ENCODE measurements at places on chromosomes 1 and 21.

- no peak for DNase-seq
Observed at GRCh38 chr1:33402206-33402605, 28.7 kb downstream of the PHC2 start.

- DNase-seq: no peak
Observed at GRCh38 chr21:32099812-32100416, 178.9 kb downstream of the MIS18A start.

DNA sequence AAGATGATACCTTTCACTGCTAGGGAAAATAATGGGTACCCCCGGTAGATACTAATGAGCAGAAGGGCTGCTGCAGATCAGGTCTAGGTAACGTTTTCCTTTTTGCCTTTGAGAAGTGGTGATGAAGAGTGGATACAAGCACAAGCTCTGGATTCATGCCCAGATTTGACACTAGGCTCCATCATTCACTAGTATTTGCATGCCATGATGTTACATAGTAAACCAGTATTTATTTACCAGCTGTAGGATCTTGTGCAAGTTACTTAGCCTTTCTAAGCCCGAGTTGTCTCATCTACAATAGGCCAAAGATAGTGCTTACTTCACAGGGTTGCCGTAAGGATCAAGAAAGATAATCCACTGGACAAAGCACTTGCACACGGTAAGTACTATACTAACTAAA is 14.2 kb downstream of the PTPN14 start:
- DNase-seq: no peak

DNA sequence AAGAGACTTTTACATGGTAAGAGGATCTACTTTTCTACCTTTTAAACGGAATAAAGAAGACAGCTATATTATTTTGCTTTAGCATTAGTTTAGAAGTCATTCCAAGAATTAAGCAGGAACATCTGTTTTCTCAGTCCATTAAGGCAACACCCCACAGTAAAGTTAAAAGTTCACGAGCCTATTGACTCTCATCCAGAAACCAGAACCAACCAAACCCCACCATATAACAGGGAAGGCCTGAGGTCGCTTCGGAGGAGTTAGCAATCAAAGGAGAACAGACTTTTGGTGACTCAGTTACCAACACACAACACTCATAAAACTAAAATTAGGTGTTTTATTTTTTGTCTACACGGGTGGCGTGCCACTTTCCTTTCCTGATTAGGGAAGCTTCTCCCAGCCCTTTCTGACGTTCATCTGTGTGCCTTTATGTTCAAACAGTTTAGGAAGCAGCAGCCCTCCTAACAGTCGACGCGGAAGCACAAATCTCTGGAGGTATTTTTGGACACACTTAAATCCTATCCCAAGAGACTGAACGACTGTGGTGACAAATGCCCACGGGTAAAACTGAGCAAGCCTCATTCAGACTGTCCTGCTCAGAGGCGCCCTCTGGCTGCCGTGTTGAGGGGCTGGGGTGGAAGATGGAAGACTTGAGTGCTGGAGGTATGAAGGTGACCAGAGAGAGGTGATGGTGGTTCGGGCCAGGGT is 8.6 kb upstream of the PLA2G2C start:
- peak; percentile 89 for DNase-seq

GRCh38 chr1:243471754-243472745 is 216.2 kb downstream of the SDCCAG8 start:
- DNase-seq: no peak

DNA sequence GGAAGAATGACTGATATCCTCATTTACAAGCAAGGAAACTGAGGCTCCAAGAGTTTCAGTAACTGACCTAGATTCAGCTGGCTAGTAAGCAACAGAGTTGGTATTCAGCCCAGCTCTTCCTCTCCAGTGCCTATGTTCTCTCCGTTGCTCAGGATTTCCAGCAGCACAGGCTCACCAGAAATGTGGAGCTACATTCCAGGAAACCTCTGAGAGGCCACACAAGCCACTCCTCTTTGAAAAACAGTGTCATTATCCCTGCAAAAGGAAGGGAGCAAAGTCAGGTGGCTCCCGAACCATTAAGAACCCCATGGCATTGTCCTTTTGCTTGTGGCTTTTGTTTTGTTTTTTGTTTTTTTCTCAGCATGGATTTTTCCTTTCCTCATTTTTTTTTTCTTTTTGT is 40.6 kb upstream of the DUSP10 start:
- no peak for DNase-seq

DNA sequence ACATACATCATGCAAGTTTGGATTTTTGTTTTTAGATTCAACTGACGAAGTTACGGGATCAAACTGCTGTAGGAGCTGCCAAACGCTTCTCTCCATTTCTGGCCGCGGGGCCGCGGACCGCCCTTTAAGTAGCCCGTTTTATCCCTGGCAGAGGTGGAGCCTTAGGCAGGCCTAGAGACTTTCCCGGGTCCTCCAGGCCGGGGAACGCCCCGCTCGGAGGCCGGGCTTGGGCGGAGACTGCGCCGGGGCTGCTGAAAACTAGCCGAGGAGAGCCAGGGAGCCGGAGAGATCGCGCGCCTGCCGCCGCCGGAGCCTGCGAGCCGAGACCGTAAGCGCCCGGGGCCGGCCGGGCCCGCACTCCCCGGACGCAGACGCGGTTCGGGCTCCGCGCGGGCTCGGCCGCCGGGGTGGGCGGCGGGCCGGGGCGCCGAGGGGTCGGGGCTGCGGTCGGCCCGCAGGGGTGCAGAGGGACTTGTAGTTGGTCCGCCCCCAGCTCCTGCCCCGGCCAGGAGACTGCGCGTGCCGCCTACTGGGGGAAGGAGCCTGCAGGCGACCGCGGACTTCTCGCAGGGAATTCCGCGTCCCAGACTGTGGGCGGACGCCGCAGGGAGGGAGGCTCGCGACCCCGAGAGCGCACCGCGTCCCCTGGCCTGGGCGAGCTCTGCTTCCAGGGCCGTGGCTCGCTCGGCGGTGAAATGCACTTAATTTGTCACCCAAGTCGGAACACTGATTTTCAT is at the start of gene EPHX1:
TSS of gene EPHX1 (plus strand) at position 283 of the 737 bp plus-strand sequence. CDS start 18,606 bp downstream, outside the sequence.
- peak; percentile 90 for DNase-seq

DNA sequence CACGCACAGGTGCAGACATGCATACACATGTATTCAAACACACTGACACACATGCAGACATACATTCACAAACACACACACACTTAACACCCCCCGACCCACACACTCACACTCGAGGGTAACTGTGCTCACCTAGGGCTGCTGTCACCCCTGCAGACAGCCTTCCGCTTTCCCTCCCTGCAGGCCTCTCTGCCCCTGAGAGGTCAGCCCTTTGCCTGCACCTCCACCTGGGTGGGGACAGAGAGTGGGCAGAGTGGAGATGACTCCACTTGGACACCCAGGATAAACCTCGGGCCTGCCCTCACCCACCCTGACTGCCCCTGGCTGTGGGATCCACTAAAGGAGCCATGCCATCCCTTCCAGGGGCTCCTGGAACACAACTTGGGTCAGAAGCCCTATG is 264.3 kb downstream of the PTPRU start:
- peak; percentile 37 for DNase-seq

Measured in activated CD8-positive, alpha-beta memory T cell treated with anti-CD3 and anti-CD28 coated beads for 24 hours (primary cell).